Stimulated activated CD8-positive, alpha-beta memory T cell treated with anti-CD3 and anti-CD28 coated beads, Interleukin-4, amount 100 ng/mL, for 24 hours (primary cell): ENCODE measurements at places on chromosomes 5 and 9.

GRCh38 chr9:112860451-112860850, 30.2 kb downstream of the SLC46A2 start:
- DNase-seq, result no peak

DNA sequence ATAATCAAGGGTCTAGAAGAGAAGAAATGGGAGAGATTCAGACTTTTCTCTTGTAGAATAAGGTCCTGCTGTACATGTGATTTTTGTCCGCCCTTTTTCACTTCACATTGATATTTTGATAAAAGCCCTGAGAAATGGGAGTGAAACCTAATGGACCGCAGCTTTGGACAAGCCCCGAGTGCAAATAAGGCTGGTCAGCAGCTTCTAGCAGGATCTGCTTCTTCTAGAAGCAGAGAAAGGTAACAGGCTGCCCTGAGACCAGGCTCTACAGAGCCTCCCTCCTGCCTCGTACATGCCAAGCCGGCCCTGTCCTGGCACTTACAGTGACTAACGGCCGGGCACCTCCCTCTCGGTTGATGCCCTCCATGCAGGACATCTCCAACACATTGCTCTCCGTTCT, 33.4 kb downstream of the ACER2 start:
- no peak for DNase-seq

DNA sequence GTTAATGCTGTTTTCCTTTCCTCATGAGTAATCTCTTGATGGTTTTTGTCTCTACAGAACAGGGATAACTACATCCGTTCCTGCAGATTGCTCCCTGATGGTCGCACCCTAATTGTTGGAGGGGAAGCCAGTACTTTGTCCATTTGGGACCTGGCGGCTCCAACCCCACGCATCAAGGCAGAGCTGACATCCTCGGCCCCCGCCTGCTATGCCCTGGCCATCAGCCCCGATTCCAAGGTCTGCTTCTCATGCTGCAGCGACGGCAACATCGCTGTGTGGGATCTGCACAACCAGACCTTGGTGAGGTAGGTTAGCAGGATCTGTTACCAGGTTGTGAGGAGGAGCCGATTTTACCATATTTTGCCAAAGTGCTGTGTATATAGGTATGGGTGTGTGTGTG, 148.2 kb downstream of the TLE4 start:
- no peak for DNase-seq

DNA sequence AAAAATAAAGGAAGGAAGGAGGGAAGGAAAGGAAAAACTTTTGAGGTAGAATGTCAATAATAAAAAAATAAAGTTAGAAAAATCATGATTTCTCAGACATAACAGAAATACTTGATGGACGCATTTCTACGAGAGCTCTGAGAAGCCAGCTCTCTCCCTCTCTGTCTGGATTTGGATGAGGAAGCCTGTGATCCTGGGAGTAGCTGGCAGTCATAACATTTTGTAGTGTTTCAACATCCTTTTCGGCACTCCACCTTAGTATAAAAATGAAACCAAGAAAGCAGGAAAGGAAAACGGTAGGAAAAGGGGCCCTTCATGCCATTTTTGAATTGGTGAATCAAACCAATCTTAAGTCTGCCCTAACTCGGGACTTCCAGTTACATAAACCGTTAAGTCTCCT, 321.3 kb downstream of the EPB41L4A start:
- DNase-seq, result no peak

GRCh38 chr9:136604823-136605525, 57.7 kb upstream of the EGFL7 start:
- no peak for DNase-seq

GRCh38 chr5:64800926-64801325, 32.2 kb downstream of the CWC27 start:
- no peak for DNase-seq

- DNase-seq, result no peak
Observed at GRCh38 chr9:27835286-27835685, 262.0 kb upstream of the C9orf72 start.

DNA sequence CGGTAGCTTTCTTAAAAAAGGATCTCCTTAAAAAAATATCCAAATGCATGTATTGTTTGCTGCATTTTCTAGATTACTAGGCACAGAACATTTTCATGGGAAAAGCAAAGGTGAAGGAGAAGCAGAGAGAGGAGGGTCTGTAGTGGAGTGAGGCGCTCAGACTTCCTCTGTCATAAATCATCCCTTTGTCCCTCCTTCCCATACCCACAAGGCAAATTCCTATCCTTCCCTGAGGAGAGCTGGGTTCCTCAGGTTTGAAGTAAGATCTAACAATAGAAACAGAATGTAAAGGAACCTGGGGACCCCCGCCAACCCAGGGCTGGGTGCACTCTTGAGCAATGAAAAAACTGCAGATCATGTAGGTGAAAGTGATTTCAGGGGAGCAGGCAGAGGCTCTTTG, 149.2 kb upstream of the ANKH start:
- no peak for DNase-seq

- peak; percentile 26 for DNase-seq
Observed at GRCh38 chr5:90434116-90434714, 24.7 kb upstream of the CETN3 start.

- no peak for DNase-seq
Observed at GRCh38 chr5:85813146-85813545, 804.6 kb upstream of the COX7C start.

- no peak for DNase-seq
Observed at GRCh38 chr5:175045820-175046219, 321.4 kb downstream of the MSX2 start.

DNA sequence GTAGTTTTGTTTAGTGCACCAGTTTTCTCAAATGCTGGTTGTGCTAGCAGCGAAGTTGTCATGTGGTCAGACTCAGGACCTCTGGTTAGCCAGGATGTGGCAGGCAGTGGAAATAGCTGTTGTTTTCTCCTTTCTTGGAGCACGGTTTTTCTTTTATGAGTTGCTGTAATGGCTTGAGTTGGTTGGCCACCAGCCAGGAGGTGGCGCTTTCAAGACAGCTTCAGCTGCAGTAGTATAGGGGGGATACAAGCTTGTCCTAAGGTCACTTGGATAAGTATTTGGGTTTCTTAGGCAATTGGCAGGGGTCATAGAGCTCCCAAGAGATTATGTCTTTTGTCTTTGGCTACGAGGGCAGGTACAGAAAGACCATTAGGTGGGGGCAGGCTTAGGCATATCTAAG, 274.2 kb upstream of the TARS1 start:
- no peak for DNase-seq

DNA sequence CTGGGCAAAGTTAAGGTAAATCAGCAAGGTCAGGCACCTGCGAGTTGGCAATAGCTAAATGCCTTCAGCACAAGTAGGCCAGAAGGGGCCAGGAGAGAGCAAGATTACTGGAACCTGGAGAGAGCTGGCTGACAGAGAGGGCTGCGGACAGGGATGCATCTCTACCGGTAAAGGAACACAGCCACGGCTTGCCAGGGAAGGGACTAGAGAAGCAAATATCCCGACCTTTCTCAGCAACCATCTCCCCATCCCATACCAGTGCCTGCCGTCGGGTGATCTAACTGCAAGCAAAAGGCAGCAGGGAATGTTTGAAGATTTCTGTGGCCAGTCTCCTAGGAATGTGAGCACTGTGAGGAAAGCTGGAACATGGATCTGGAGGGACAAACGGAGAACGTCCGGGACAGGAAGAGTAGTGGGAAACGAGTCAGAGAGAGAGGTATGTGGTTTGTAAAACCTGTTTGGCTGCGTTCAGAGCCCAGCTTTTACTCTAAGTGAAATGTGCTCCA, 15.9 kb upstream of the ABLIM3 start:
- DNase-seq, result no peak

- DNase-seq, result no peak
Observed at GRCh38 chr5:42547141-42547540, 123.9 kb downstream of the GHR start.

DNA sequence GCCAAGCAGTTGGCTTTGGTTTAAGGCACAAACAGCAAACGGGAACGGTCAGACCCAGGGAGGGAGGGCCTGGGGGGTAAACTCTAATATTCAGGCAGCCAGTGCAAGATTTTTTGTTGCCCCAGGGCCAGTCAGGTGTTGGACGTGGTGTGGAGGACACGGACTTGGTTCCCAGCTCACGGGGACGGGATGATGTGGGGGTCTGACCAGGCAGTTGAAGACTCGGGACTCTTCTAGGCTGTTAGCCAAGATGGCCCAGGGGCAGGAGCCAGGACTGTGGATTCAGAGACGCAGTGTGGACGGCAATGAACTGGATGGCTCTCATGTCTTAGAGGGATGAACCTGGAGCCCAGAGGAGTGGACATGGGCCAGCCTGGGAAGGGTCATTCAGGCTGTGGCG, 169.2 kb downstream of the C9orf50 start:
- DNase-seq, result no peak

- DNase-seq, result no peak
Observed at GRCh38 chr5:31551878-31552277, 19.8 kb downstream of the C5orf22 start.

- no peak for DNase-seq
Observed at GRCh38 chr5:129691220-129691619, 56.7 kb upstream of the MINAR2 start.

- no peak for DNase-seq
Observed at GRCh38 chr9:88076286-88077070, 61.8 kb downstream of the SPATA31C2 start.

DNA sequence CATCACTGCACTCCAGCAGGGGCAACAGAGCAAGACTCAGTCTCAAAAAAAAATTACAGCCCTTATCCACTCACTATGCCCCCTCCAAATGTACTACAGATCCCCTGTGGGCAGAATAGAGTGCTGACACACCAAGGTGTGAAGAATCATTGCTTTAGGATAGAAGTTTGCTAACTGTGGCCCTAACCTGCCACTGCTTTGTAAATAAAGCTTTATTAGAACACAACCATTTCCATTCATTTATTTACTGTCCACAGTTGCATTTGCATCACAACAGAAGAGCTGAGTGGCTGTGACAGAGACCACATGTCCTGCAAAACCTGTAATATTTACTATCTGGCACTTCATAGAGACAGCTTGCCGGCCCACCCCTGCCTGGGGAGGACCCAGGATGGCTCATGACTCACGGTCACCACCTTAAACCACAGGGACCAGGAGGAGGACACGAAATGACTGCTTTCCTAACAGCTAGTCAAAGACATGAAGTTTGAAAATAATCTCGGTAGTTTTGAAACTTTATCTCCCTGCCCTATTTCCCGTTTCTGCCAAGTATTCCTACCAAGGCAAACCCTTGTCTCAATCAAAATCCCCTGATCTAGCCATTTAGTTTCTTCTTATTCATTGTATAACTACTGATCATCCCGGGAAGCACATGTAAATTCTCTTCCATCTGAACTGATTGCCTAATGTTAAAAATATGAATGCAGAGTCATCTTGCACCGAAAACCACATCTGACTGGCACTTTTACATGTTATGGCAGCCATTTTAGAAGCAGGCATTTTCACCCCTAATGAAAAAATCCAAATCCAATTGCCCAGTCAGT, 206.1 kb downstream of the SLIT3 start:
- no peak for DNase-seq

GRCh38 chr5:170491479-170491878, 12.3 kb upstream of the KCNIP1 start:
- no peak for DNase-seq

- no peak for DNase-seq
Observed at GRCh38 chr5:75367401-75367800, 30.4 kb downstream of the HMGCR start.

DNA sequence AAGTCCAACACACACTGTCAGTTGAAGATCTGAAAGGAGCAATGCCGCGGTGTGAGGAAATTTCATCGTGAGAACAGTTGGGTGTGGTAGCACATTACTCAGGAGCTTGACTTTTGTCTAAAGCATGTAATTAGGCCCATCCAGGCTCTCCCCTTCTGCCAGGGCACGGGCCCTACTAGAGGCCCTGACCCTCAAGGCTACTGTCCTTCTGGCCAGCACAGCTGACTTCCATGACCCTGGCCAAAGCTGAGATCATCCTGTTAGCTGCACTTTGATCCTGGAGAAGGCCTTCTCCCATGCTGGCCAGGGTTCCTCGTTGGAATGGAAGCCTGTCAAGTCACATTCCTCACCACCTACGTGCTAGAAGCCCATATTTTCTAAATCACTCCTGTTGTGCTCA, 77.8 kb upstream of the SLC1A3 start:
- no peak for DNase-seq

- no peak for DNase-seq
Observed at GRCh38 chr9:99533421-99533820, 288.3 kb upstream of the NR4A3 start.

- DNase-seq, result no peak
Observed at GRCh38 chr5:73282923-73283322, 109.9 kb downstream of the TMEM174 start.

DNA sequence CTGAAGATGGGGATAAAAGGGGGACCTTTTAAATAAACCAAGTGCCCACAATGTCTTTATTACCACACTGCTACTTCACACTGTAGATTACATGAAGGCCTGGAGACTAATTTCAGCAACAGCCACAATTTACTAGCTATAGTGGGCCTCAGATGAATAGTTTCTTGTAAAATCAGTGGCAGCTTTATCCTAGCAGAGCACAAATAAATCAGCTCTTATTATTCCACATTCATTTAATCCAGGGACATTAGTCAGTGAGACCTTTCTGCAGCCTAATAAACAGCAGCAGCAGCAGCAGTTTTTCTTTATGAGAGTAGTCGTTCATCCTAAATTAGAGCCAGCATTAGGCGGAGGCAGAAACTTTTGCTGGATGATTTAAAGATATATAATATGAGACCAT, 542.3 kb downstream of the PSAT1 start:
- DNase-seq, result no peak

DNA sequence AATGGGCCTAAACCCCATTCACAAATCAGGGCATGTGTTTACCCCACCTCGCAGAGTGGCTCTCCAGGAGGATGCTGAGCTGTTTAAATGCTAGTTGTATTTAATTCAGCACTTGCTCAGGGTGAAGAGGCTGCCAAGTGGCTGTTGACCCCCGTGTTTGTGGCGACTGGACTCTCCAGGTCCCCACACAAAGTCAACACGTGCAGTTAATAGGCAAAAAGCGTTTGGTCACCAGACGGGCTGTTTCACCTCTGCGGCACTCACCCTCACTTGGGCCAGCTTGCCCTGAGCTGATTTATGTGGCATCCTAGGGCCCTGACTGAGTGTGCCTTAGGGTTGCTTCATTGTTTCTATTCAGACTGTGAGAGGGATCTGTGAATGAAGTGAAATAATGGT, 152.3 kb downstream of the GAS1 start:
- no peak for DNase-seq

GRCh38 chr9:110156902-110157301, 51.1 kb downstream of the C9orf152 start:
- no peak for DNase-seq

GRCh38 chr9:13278023-13278367, 1.5 kb downstream of the MPDZ start:
- DNase-seq, result no peak

GRCh38 chr5:172114875-172115422, 73.1 kb downstream of the STK10 start:
- peak; percentile 82 for DNase-seq

DNA sequence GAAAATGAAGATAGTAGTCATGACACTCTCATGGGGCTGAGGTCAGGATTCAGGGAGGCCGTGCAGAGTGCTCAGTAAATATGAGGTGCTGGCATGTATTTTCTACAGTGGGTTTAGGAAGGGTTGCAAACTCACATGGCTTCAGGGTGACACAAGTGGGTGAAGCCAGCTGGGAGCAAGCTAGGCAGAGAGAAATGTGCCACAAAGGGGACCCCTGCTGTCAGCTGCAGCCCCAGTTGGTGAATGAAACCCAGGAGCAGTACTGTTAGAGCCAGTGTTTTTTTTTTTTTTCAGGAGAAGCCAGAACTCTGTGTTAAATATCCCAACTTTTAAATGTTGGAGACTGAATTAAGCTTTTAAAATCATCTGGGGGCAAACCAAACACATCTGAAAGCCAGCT, 75.3 kb downstream of the INSYN2B start:
- DNase-seq, result no peak

GRCh38 chr5:116476897-116477537, 97.6 kb downstream of the SEMA6A start:
- no peak for DNase-seq
